ENCODE measurements at places on chromosomes 1 and 21.

GRCh38 chr1:224505454-224506093 lies 71.0 kb upstream of the WDR26 start:
- DNase-seq = no peak

DNA sequence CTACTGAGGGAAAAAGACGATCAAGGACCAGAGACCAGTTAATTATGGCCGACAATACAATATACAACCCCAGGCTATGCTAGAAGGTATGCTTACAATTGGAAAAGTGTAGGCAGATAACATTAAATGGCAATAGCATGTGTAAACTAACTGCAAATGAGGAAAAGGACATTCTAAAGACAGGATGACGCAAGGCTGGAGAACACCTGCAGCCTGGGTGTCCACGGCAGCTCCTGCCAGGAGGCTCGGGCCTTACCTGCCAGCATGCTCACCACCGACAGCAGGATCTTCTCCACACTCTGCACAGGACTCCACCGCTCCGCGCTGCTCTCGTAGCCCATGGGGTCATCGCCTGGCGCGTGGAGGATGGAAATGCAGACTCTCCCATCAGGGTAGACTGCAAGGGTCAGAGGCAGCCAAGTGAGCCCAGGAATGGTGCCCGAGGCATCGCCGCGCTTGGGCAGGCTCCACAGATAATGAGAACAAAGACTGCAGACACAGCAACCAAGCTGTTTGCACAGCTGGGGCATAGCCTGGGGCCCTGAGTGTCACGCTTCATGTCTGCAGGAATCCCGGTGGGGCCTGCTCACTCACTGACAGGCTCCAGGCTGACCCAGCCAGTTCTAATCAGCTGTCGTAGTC lies 28.2 kb downstream of the UBE2G2 start:
- DNase-seq = no peak

- no peak for DNase-seq
These were observed 95.1 kb downstream of the TAS1R2 start for GRCh38 chr1:18764362-18764761.

- no peak for DNase-seq
These were observed 80.5 kb upstream of the KIF26B start for GRCh38 chr1:245074232-245074747.

DNA sequence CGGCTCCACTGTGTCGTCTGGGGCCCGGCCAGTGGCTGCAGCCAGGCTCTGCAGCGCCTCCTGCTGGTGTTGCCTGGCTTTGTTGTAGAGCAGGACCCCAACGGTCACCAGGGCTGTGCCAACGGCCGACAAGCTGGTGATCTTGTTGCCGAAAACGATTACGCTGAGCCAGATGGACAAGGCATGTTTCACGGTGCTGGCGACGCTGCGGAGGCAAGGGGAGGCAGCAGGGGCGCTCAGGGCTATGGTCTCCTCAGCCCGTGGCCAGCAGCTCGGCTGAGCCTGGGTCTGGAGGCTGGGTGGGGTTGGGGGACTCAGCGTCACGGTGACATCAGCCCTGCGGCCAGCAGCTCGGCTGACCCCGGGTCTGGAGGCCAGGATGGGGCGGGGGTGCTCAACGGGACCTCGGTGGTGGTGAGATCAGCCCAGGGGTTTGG lies 7.0 kb upstream of the CDK11B start:
- peak; percentile 35 for DNase-seq

- no peak for DNase-seq
These were observed at the start of gene CFH for GRCh38 chr1:196651637-196652215. CFH (plus strand) TSS chr1:196652043; CDS start chr1:196652118, 75 bp downstream.

GRCh38 chr1:205285381-205286101 lies 36.0 kb downstream of the NUAK2 start:
- peak; percentile 55 for DNase-seq

GRCh38 chr1:84892705-84893618 lies at the start of gene LPAR3:
LPAR3 (minus strand) TSS chr1:84893206; CDS start chr1:84866120, 27,086 bp downstream.
- DNase-seq = peak; percentile 27

DNA sequence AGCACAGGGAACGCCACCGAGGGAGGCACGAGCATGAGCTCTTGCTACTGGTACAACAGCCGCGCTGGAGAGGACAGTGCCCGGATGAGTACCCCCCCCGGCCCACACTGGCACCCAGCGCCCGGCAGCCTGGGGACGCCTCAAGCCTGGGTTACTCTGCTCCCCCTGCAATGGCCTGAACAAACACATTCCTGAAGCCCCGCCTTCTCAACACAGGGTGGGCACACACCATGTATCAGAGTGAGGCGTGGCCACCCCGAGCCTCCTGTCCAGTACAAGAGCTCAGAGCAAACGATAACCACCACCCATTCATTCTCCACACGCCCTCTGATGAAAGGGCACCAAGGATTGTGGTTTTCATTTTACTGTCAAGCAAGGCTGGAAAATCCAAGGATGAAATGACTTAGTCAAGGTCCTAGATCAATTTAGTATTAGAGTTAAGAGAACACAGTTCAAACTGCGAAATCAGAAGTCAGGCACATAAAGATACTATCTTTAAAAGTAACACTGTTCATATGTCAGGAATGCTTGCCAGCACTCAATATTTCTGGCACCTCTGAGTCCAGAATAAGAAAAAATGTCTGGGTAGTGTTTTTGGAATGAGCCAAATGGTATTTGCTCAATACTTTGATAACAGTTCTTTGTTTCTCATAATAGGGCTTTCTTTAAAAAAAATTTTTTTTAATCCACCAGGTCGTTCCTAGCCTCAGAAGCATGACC lies 22.0 kb downstream of the UBE2G2 start:
- no peak for DNase-seq

DNA sequence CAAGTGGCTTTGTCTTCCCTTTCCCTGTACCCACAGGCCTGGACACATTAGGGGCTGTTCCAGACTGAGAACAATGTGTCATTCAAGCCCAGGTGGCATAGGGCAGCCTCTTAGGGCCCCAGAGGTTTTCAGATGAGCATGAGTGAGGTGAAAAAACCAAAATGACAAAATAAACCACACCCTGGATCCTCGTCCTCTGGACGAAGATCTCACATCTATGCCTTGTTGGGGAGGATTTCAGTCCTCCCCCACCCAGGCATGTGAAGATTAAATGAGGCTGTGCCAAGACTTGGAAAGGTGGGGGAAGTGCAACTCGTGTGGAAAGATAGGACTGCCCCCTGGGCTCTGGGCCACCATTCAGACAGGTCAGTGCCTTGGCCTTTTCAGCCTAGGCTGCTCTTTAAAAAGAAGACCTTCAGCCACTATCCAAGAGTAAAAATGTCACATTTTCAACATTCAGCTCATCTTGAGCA lies 32.8 kb upstream of the IL19 start:
- DNase-seq = peak; percentile 27

- DNase-seq = no peak
These were observed 13.0 kb upstream of the ANGPTL7 start for GRCh38 chr1:11176081-11176706.

DNA sequence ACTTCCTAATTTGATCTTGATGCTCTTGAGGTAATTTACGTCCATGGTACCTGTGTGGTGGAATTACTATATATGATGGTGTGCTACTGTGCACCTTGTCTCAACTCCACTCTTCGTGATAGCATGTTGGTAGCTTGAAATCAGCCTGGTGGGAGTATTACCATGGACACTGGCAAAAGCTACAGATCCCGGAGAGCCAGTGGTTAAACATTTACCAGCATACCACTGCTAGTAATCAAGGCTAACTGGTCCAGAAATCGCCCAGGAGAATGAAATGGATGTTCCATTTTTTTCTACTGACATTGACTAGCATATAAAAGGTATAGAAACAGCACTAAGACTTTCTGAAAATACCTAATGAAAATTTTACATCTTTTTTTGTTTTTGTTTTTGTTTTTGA lies 30.6 kb downstream of the ELK4 start:
- no peak for DNase-seq

GRCh38 chr1:226223786-226224244 lies 351 bp downstream of the MIXL1 start:
- peak; percentile 8 for DNase-seq

- no peak for DNase-seq
These were observed 61.3 kb downstream of the PTBP2 start for GRCh38 chr1:96782856-96783255.

GRCh38 chr1:228358764-228359612 lies 47.6 kb downstream of the TRIM11 start:
- DNase-seq = no peak

- peak; percentile 14 for DNase-seq
These were observed 126.6 kb upstream of the COA6 start for GRCh38 chr1:234246638-234247116.

GRCh38 chr1:65229754-65230339 lies 79.5 kb upstream of the DNAJC6 start:
- no peak for DNase-seq

- no peak for DNase-seq
These were observed at the start of gene OR2C3 for GRCh38 chr1:247536340-247536739. OR2C3 (minus strand) TSS chr1:247536440; CDS start chr1:247532511, 3,929 bp downstream.

GRCh38 chr1:217067642-217068041 lies 344.4 kb upstream of the ESRRG start:
- DNase-seq = no peak

DNA sequence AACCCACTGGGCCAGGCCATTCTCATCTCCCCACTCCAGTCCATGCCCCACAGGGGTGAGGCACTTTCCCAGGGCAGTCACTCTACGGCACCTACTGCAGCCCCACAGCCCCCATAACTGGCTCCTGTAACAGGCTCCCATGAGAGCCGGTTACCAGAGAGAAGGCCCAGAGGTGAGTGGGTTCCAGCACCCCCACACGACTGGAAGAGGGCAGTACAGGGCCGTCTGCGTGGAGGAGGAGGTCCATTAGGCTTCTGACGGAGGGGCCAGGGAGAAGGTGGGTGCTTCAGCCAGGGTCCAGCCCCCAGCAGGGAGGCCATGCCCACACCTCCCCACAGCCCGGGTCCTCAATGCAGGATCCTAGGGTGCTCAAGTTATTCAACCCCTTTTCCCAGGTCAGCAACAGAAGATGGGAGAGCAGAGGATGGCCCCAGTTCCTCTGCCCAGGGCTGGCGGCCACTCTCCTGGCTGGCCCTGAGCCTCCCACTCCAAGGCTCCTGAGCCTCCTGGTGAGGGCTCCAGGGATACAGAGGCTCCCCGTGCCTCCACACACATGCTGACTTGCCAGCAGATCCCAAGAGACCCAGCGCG lies 1.6 kb downstream of the ACAP3 start:
- DNase-seq = no peak

DNA sequence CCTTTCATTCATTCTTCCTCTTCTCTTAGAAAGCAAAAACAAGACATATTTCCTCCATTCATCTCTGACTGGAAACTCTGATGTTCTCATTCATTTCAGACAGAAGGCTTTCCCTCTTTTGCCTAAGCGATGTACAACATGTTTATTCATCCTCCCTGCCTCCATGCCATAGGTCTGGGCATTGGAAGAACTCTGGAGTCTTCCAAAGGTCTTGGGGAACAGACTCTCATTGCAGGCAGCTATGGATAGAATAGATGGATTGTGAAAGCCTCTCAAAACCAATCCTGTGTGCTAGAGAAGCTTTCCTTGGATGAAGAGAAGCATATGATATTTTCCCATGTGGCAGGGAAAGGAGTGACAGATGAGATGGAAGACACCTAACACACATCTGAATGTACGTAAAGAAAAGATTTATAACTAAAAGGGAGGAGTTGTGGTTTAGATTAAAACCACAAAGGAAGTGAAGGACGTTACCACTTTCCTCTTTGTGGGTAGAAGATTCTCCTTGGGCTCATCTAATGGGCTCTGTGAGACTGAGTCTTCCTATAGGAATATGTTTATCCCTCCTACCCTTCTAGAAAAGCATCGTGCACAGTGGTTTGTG lies 38.7 kb downstream of the BCL9 start:
- DNase-seq = no peak

DNA sequence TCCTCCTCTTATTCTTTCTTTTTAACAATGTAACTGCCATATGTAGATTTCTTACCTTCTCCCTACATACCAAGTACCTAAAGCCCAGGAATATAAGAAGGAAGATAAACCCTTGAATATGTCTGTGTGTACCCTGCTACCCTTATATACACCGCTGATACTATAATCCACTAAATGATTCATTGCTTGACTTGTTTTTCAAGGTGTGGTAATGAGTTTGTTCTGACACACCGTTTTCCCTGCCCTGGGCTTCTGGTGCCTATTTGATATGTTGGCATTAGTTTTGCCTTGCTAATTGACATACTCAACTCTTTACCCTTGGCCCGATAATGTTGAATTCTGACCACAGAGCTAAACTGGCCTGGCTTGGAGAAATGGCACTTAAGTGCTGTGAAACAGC lies 64.3 kb downstream of the IL23R start:
- no peak for DNase-seq

DNA sequence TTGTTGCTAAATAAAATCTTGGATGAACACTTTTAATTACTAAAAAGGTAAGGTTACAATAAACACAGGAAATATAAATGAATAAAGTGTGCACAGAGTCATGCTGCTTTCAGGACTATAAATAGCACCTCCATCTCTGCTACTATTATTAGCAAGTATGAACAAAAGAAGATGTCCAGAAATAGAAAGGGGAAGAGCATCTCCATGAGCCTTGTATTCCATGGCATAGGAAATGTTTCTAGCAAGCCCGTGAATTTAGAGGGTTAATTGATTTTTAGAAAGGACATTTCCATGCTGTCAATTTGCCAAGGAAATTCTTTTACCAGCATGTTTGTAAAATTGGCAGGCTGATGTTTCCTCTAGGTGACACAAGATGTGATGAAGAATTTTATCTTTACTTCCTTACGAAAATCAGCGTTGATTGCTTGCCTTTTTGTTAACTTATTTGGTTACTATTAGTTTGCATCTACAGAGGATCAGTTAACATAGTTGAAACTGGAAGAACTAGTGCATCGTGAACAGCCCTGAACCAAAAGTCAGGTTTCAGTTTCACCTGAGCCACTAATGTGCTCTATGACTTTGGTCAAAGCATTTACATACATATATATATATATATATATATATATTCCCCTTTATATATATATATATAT lies 45.3 kb downstream of the NR5A2 start:
- no peak for DNase-seq

GRCh38 chr1:116104667-116105066 lies 6.5 kb upstream of the MAB21L3 start:
- no peak for DNase-seq

DNA sequence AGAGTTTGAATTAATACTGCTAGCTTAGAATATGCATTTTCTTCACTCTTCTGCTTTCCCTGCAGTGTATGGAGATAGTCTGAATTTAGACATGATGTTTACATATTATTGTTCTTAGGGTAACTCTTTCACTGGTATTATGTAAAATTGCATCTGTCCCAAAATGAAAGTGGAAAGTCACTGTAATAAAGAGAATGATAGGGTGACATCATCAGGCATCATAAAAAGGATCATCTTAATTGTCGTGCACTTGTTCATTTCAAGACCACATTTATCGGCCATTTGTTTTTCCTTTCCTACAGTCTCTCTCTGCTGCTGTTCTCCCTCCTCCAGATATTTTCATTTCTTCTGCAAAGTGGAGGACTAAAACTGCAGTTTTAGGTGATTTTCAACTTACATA lies 61.9 kb upstream of the ZNF281 start:
- no peak for DNase-seq

- no peak for DNase-seq
These were observed 24.9 kb downstream of the SETD4 start for GRCh38 chr21:36035381-36035791.

Data from activated naive CD4-positive, alpha-beta T cell treated with Interleukin-2 at 50 U/mL for 16 hours (primary cell).